Mesothelial cell of epicardium (in vitro differentiated cells): ENCODE measurements at places on chromosomes 16 and 17.

GRCh38 chr17:16398270-16399267 is 16.8 kb upstream of the TRPV2 start:
- DNase-seq: no peak

DNA sequence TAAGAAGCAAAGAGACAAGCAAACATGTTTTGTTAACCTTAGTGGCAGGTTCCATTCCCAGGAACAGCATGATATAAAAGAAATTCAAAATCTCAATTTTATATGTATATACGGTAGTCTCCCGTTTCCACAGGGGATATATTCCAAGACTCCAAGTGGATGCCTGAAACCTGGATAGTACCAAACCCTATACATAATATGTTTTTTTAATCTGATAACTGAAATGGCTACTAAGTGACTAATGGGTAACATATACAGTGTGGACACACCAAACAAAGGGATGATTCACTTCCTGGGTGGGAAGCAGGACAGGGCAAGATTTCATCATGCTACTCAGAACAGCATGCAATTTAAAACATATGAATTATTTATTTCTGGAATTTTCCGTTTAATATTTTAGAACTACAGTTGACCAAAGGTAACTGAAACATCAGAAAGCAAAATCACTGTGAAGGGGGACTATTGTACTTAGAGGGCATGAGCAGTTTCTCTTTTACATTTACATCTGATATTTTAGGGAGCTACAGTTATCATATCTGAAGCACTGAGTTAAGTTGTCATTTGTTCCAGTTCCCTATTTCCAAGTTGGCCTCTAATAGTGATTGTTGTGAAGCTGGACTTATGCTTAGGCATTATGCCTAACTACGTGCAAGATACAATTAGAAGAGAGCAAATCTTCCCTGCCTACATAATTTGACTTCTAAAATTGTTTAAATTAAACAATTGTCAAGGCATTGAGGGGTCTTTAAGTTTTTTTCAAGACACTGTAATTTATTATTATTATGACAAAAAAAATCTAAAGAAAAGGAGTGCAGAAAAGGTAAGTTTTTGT is 34.1 kb upstream of the ABCA6 start:
- DNase-seq: no peak

DNA sequence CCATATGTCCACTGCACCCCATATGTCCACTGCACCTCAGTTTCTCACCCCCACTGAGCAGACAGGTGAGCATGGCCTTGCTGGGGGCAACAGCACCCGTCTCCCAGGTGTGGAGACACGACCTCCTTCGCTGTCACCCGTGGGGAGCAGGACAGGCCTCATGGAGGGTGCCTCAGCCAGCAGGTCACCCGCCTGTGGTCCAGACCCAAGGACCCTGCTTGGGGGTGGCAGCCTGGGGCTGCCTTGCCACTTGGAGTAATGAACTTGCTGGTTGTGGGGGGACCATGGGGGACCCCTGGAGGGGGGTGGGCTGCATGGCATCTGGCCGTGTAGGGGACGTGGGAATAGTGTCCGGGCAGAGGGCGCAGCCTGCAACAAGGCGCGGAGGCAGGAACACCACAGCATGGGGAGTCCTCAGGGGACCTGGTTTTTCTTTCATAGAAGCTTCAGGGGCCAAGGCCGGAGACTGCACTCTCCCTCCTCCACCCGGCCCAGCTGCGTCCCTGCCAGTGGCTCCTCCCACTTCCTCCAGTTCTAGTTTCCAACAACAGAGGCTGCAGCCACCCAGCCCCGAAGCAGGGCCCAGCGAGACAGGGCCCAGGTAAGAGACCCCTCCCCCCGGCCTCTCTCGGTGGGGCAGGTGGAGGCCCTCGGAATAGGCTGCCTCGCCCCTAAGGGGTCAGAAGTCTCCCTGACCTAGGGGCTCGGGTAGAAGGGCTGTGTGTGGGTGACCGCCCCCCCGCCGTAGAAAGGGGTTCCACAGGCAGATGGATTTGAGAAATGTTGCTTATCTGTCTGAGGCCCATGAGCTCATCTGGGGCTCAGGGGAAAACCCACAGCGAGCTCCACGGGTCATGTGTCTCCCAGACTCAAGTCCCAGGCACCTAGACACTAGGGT is at the start of gene NHLRC4:
NHLRC4 (plus strand) TSS at position 531 of the 898 bp plus-strand sequence. CDS start 1,043 bp downstream, outside the sequence.
- DNase-seq: no peak

- DNase-seq: no peak
Observed at GRCh38 chr16:52456368-52456767, 90.6 kb downstream of the TOX3 start.

- DNase-seq: no peak
Observed at GRCh38 chr17:80528536-80528935, 16.1 kb upstream of the RPTOR start.

GRCh38 chr17:59502800-59503199 is 62.6 kb upstream of the DHX40 start:
- DNase-seq: no peak

DNA sequence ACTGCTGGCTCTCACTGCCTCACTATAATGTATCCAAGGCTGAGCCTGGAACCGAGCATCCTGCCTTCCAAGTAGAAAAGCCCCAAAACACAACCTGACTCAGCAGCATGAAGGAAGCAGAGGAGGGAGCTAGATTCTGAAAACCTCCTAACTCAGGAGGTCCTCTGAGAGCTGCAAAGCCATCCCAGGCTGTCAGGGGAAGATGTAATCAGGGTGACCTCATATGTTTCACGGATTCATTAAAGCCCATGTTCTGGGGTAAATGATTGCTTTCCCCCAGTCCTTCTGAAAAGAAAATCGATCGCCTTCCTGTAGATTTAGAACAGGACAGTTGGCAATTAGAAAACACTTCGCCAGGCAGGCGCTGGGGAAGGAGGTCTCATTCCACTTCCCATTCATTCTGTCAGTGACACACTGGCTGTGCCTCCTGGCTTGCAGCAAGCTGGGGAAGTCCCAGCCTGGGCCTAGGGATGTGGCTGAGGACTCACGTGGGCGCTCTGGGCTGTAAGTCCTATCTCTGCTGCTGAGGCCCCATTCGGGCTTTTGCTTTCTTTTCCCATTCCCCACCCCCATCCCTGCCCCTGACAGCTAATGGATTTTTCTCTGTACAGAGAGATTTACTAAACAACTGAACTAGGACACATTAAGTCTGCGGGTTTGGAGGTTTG is 75.7 kb upstream of the TMEM132E start:
- DNase-seq: no peak

DNA sequence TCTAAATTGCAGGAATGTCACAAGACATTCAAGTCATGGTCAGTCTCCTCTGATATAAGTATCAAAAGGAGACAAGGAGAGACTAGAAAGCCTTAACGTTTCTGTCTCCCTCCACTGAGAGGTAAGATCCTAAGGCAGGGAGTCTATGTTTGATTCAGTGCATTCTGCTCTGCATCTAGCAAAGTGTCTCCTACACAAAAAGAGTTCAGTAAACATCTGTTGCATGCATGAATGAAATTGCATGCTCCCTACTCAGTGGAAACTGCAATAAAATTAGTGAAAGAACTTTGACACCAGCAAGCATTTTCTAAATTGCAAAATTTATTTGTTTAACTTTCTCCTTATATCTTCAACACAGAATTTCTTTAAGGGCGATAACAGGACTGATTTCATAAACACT is 111.1 kb downstream of the ADAMTS18 start:
- no peak for DNase-seq

DNA sequence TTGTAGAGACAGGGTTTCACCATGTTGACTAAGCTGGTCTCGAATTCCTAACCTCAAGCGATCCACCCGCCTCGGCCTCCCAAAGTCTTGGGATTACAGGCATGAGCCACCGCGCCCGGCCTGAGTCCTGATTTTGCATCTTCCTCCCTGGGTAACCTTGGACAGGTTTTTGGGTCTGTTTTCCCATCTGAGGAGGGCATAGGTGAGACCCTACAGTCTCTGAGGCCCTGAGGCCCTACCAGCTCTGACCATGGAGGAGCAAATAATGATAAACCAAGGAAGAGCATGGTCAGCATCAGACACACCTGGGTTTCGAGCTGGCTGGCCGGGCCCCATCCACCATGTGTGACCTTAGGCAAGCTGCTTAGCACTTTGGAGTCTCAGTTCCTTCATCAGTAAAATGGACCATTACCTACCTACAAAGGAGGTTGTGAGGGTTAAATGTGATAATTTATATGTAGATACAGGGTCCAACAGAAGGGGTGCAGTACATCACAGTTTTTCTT is 1.2 kb upstream of the NCBP3 start:
- no peak for DNase-seq

DNA sequence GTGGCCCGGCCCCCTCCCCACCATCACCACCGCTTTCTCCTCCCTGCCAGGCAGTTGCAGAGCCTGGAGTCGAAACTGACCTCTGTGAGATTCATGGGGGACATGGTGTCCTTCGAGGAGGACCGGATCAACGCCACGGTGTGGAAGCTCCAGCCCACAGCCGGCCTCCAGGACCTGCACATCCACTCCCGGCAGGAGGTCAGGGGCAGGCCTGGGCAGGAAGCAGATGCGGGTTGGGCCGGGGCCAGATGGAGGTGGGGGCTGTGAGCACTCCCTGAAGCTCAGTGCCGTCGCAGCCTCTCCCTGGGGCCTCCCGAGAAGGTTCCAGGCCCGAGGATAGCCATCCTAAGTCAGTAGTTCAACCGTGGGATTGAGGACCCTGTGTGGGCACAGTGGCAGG is 14.2 kb upstream of the ADGRG3 start:
- no peak for DNase-seq

DNA sequence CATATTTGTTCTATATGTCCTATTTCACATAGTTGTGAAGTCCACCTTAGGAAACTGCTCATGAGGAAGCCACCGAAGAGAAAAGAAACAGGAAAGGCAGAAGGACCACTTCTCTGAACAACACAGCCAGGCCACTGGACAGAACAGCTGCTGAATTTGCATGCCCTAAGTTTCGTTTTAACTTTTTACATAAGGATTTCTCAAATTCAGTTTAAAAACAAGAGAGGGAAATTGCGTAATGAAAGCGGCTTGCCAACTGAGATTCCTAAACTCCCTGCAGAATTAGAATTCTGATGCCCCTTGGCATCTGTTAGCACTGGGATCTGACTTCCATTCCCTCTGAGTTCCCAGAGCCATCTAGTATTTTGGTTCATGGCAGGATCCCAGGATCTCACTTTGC is 5.0 kb upstream of the CCL8 start:
- DNase-seq: no peak

DNA sequence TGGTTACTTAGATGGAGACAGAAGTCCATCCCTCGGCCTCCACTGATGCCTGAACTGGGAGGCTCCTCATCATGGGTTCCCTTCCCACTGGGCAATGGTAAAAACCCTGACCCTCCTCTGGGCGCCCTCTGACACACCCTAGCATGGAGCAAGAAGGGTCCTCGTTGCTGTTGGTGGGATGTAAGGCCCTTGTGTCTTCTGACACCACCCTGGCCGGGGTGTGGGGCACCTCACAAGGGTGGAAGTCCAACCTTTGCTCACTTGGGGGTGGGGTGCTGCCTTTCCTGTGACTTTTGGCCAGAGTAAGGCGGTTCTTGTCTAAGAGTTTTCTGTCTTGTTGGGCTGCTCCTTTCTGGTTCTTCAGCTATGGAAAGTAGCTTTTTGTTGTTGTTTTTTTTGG is 28.7 kb downstream of the MPRIP start:
- DNase-seq: no peak

- DNase-seq: no peak
Observed at GRCh38 chr16:27471661-27472060, 69.7 kb downstream of the IL21R start.

DNA sequence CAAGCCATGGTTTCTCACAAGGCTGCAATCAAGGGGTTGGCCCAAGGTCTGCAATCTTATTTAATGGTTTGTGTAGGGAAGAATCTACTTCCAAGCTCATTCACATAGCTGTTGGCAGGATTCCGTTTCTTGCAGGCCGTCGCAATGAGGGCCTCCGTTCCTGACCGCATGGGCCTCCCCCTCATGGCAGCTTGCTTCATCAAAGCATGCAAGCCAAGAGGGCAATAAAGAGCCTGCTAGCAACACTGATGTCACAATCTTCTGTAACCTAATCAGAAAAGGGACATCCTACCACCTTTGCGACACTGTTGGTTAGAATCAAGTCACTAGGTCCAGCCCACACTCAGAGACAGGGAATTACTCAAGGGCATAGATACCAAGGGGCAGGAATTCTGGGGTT is 95.5 kb downstream of the CCT6B start:
- no peak for DNase-seq

GRCh38 chr17:35210741-35211140 is 16.5 kb upstream of the SLC35G3 start:
- DNase-seq: no peak

- peak; percentile 53 for DNase-seq
Observed at GRCh38 chr17:68101075-68101986, 65.8 kb downstream of the KPNA2 start.

- DNase-seq: no peak
Observed at GRCh38 chr17:61444075-61444474, 8.1 kb upstream of the TBX4 start.

- DNase-seq: no peak
Observed at GRCh38 chr17:32822996-32823395, 53.9 kb downstream of the MYO1D start.
